ENCODE measurements at places on chromosomes 11 and 22. TPM values are rescaled to one million over a fixed set of nuclear protein-coding genes. Genes with fewer than 3 reads are reported as not detected.

DNA sequence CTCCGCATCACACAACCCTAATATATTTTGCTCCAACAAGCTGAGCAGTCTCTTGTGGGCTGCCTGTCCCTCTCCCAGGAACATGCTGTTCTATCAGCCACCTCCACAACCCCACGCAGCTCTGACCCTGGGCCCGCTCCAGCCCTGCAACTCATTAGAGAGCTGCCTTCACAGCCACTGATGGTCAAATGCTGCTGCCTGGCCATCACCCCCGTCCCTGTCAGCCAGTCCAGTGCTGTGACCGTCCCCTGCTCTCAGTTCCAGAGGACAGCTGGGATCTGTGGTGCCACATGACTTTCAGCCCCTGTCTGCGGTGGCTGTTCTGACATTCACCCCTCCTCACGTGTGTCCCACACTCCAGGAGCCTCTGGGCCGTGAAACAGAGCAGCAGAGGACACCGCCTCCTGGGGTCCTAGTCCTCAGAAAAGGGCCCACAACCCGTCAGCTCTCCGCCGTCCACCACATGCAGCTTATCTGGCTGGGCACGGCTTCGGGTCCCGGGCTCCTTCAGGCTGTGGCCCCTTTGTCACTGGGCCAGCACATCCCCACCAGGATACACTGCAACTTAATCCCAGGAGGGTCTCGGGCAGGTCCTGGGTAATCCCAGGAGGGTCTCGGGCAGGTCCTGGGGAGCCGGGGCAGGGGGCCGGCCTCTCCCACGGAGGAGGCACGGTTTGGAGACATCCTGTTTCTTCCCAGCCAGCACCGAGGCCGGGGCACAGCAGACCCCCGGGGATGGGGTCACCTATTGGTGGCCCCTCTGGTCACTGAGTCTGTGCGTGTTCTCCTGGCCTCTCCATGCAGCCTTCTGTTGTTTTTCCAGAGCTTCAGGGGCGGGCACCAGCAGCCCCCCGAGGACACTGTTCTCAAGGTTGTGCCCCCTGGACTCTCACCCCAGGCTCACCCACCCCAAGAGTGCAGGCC lies 15.1 kb downstream of the CRELD2 start:
- DNase-seq = peak; percentile 94

DNA sequence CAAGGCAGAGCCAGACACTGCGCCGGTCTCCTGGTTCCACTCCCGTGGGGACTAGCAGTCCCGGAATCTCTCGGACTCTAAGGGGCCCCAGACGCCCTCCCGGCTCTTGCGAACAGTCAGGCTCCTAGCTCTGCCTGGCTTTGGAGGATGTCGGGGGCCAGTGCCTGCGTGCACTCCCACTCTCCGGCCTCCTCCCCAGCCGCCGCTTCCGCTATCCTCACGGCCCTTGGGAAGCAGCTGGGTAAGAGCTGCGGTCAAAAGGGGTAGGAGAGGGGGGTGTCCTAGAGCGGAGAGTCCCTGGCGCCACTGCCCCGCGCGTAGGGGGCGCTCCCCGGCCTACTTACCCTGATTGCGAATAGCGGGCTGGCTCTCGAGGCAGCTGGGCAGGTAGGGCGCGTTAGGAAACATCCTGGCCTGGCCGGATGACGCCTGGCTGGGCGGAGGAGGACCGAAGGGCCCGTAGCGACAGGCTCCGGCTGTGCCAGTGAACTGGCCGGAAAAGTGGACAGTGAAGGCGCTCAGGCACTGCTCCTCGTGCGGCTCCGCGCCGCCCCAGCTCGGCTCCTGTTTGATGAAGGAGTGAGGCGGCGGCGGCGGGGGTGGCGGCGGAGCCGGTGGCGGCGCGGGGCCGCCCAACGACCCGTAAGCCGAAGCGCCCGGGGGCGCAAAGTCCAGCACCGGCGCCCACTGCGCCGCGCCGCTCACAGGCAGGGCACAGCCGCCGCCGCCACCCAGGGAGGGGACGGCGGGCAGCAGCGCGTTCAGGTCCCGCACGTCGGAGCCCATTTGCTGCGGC lies 785 bp downstream of the WT1 start:
- no peak for DNase-seq

GRCh38 chr11:60761436-60762190 lies 4.9 kb downstream of the MS4A15 start:
- DNase-seq = no peak

UNC93B1 gene
- total RNA-seq = 26.3 TPM

IRAG1 gene
- 123 TPM for total RNA-seq

LMO1 gene
- not detected for total RNA-seq

Data from sigmoid colon (tissue), 7 donors.